ENCODE measurements at places on chromosomes 6 and 20. TPM values are rescaled to one million over a fixed set of nuclear protein-coding genes. Genes with fewer than 3 reads are reported as not detected.

The GLP1R gene
- total RNA-seq, result under 0.01 TPM

The CDSN gene
- 0.05 TPM for total RNA-seq

The MTFR2 gene
- total RNA-seq, result 2.5 TPM

- no peak for DNase-seq
- H3K27me3 ChIP-seq, result no peaks in the 10 kb centered on the region
- peak overlapping the region; percentile 26 for H3K27ac ChIP-seq
- no peaks in the 10 kb centered on the region for H3K36me3 ChIP-seq
- no peaks in the 10 kb centered on the region for H3K4me1 ChIP-seq
These were observed 28.5 kb upstream of the ADGRF4 start for GRCh38 chr6:47669684-47670513.

GRCh38 chr6:53795702-53796450, 1.1 kb downstream of the LRRC1 start:
- peak overlapping the region; percentile 21 for H3K27ac ChIP-seq
- H3K27me3 ChIP-seq, result no peaks in the 10 kb centered on the region

DNA sequence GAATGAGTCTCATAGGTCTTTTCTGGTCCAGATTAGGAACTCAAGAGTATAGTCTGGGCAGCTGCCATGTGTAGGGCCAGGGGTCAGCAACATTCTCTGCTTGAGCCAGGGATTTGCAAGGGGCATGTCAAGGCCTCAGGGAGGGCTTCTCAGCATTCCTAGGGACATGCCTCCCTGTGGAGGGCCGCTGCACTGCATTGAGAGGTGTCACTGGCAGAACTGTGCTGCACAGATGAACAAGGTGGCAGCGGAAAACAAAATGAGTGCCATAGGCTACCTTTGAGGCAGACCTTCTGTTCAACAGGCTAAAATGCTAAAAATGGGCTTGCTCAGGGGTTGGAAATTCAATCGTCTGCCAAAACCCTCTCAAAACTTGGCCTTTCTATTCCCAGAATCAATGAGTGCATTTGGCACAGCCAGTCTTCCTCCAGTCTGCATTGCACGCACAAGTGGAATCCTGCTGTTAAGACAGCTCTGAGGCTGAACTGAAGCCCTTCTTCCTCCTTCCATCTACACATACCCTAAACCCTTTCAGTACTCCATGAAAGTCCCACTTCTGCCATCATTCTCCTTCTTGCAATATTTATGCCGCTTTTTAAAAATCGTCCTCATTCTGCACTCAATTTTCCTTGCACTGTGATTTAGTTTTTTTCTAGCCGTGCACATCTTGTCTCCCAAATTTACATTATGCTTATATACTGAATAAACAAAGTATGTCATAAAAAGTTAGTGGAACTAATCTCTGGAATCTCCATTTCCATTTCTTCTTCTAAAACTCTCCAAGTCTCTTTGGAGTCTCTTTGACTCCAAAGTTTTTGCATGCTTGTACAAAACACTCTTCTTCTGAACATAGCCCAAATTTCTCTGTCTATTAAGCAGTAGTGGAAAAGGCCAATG, 51.7 kb downstream of the SLC26A8 start:
- H3K4me1 ChIP-seq, result no peaks in the 10 kb centered on the region
- H3K27ac ChIP-seq, result no peak overlapping the region
- no peak overlapping the region for H3K4me3 ChIP-seq
- H3K27me3 ChIP-seq, result no peaks in the 10 kb centered on the region

DNA sequence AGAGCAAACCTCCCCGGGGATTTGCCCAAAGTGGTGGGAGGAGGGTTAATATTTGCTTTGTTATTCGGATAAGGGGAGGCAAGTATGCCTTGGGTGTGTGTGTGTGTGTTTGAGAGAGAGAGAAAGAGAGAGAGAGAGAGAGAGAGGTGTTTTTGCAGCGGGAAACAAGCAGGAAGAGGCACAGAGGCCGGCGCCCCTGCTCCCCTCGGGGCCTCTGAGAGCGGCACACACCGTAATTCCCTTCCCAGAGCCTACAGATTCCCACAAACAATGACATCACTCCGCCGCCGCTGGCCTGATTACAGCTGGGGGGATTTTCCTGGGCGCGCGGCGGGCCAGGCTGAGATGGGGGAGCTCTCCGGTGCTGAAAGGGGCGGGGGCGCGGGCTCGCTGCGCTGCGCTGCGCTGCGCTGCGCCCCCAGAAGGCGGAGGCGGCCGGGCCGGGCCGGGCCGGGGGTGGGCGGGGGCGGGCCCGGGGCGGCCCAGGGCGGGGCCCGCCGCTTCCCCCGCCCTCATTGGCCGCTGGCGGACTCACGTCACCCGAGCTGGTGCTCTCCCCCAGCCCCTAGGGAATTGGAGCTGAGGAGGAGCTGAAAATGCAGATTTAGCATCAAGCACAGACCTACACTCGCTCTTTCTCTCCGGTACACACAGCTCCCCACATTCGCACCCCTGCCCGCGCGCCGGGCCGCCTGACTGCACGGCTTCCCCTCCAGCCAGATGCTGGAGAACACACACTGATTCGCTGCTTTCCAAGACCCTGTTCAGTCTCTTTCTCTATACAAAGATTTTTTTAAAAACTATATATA, at the start of gene PCSK2:
TSS of gene PCSK2 (plus strand) at position 631 of the 809 bp plus-strand sequence. CDS start 266 bp downstream, outside the sequence.
- peaks cover 46% of the 10 kb centered on the region for H3K27me3 ChIP-seq
- H3K36me3 ChIP-seq, result no peaks in the 10 kb centered on the region
- no peak within 1 kb of the TSS for H3K27ac ChIP-seq

- no peaks in the 10 kb centered on the region for H3K36me3 ChIP-seq
- H3K4me3 ChIP-seq, result no peak overlapping the region
- no peak for DNase-seq
These were observed 190.3 kb downstream of the ZDHHC14 start for GRCh38 chr6:157571269-157571668.

DNA sequence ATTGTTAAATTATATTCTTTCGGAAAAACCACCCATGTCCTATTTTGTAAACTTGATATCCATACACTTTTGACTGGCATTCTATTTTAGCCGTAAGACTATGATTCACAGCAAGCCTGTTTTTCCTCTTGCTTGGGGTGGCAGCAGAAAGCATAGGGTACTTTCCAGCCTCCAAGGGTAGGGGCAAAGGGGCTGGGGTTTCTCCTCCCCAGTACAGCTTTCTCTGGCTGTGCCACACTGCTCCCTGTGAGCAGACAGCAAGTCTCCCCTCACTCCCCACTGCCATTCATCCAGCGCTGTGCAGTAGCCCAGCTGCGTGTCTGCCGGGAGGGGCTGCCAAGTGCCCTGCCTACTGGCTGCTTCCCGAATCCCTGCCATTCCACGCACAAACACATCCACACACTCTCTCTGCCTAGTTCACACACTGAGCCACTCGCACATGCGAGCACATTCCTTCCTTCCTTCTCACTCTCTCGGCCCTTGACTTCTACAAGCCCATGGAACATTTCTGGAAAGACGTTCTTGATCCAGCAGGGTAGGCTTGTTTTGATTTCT, 2.1 kb upstream of the ESR1 start:
- DNase-seq, result no peak
- H3K4me1 ChIP-seq, result peaks cover 16% of the 10 kb centered on the region
- H3K27ac ChIP-seq, result no peak overlapping the region

DNA sequence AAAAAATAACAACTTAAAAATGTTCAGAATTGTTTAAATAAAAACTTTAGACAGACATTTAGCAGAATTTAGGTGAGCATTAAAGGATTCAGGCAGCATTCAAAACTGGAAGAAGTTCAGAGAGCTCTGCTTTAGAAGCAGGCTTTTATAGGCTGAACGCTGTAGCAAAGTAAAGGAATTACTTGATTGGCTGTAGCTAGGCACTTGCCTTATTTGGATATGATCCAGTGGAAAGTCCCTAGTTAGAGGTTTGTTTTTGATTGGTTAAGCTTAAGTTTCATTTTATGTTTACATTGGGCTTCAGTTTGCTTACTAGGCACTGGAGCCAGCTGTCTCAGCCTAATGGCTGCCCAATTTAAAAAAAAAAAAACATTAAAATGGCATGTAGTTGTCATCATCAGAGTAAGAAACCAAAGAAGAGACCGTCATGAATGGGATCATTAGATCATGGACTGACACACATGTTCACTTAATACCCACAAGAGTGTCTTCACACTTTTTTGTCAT, 65.1 kb downstream of the CBFA2T2 start:
- H3K36me3 ChIP-seq, result peaks cover 11% of the 10 kb centered on the region
- H3K4me3 ChIP-seq, result no peak overlapping the region
- DNase-seq, result peak; percentile 69
- H3K27ac ChIP-seq, result peak overlapping the region; percentile 95
- no peaks in the 10 kb centered on the region for H3K27me3 ChIP-seq
- peaks cover 21% of the 10 kb centered on the region for H3K4me1 ChIP-seq

GRCh38 chr6:166955865-166956443, 396 bp downstream of the RNASET2 start:
- peak overlapping the region; percentile 33 for H3K27ac ChIP-seq
- H3K27me3 ChIP-seq, result peaks cover 2% of the 10 kb centered on the region
- peaks cover 6% of the 10 kb centered on the region for H3K36me3 ChIP-seq
- H3K4me3 ChIP-seq, result peak overlapping the region; percentile 77
- H3K4me1 ChIP-seq, result peaks cover 79% of the 10 kb centered on the region

GRCh38 chr6:148837941-148838340, 91.1 kb downstream of the UST start:
- H3K4me3 ChIP-seq, result no peak overlapping the region
- H3K36me3 ChIP-seq, result no peaks in the 10 kb centered on the region
- no peak overlapping the region for H3K27ac ChIP-seq
- DNase-seq, result no peak
- no peaks in the 10 kb centered on the region for H3K4me1 ChIP-seq
- no peaks in the 10 kb centered on the region for H3K27me3 ChIP-seq

- no peaks in the 10 kb centered on the region for H3K36me3 ChIP-seq
- H3K27me3 ChIP-seq, result no peaks in the 10 kb centered on the region
- no peak overlapping the region for H3K4me3 ChIP-seq
- H3K27ac ChIP-seq, result no peak overlapping the region
These were observed 31.0 kb upstream of the FBXO30 start for GRCh38 chr6:145845557-145845956.

DNA sequence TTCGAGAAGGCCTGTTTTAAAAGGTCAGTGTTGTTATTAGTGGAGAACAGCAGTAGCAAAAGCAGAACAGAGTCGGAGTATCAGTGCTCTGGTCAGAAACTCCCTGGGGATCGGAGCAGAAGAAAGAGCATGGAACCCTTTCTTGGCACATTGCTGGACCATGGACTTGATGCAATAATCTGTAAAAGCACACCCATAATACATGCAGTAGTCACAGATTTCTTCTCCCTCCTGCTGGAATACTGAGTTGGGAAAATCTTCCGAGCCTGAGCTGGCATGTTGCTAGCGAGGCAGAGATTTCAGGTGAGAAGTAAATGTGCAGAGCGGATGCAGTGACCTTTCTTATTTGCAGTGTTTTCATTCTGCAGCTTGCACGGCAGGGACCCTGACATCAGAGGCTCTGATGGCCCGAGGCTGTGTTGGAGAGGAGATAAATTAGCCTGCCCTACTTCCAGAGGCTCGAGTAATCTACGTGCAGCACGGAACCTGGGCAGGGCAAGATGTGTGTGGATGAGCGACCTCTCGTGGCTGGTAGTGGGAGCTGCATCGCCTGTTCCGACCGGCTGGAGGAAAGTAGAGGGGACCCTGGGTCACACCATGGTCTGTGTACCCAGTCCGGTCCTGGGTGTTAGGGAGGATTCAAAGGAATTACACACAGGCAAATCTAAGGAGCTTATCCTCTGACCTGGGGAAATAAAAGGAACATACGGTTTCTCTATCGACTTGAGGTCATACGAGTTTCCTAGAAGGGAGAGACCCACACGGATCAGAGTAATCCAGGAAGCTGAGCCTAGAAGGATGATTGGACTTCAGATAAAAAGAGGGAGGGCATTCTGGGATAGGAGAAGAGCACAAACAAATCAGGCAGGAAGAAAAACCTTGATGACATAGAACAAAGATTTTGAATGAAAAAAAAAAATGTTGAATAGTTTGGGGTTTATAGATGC, 137.0 kb upstream of the STMND1 start:
- H3K4me3 ChIP-seq, result no peak overlapping the region
- H3K27me3 ChIP-seq, result no peaks in the 10 kb centered on the region
- H3K27ac ChIP-seq, result no peak overlapping the region
- peak; percentile 54 for DNase-seq

DNA sequence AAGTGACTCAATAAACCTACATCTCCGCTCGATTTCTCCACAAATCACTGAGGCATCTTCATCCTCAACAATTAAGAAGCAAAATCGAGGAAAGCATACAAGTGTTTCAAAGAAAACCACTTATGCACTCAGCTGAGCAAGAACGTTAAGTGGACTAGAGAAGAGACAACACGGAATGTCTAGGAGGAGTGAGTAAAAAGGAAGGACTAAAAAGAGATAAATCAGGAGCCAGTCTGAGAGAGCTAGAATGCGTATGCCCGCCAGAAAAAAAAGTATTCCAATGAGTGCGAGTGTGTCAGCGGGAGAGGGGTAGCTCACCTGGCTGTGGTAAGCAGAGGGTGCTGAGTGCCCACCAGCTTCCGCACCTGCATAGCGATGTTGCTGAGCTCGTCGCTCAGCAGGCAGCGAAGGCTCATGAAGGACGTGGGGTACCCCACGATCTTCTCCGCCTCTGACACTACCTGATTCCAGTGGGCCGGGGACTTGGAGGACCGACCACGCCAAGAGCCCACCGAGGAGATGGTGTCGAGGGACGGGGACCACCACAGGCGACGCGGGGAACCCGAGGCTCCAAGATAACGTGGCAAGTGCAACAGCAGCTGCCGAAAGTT, 587 bp downstream of the PDSS2 start:
- DNase-seq, result peak; percentile 80
- peaks cover 3% of the 10 kb centered on the region for H3K4me1 ChIP-seq
- peak overlapping the region; percentile 76 for H3K4me3 ChIP-seq

DNA sequence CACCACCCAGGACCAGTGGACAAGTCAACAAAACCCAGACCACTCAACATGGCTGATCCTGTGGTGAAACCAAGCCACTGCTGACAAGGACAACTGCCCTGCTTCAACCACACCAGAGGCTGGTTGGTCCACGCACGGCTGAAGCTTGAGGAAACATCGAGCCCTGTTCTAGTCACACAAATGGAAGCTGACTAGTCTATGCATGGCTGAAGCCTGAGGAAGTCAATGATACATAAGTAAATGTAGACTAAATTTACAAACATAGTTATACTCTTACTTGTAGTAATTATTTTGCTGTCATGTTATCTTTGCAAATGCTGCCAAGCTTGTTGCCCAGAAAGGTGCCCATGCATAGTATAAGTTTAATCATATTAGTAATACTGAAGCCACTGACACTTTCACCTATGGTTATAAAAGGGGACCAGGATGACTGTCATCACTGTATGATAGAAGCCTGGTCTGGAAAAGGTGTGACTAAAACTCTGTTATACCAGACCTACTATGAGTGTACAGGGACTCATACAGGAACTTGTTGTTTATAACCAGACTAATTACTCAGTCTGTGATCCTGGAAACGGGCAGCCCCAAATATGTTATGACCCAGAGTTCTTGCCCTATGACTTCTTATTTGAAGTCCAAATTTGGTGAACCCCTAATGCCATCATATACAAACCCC, 5.6 kb downstream of the IL22RA2 start:
- H3K4me1 ChIP-seq, result no peaks in the 10 kb centered on the region
- no peak for DNase-seq
- no peak overlapping the region for H3K4me3 ChIP-seq
- H3K27me3 ChIP-seq, result no peaks in the 10 kb centered on the region
- no peak overlapping the region for H3K27ac ChIP-seq

DNA sequence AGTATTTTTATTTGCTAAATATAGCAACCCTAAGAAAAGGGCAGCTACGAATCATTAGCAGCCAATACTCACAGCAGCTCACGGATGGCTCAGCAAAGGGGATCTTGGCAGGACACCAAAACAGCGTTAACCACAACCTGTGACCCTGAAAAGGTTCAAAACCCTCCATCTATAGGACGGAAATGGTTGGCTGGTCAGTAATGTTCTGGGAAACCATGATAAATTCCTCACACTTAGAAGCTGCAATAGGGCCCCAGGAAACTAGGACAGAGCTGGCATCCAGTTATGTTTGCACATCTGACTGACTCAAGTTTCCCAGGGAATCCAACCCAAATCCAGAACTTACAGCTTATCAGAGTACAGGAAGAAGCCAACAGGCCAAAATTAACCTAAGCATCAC, 30.9 kb upstream of the PTPRT start:
- H3K27me3 ChIP-seq, result no peaks in the 10 kb centered on the region
- no peak overlapping the region for H3K27ac ChIP-seq
- H3K36me3 ChIP-seq, result no peaks in the 10 kb centered on the region
